ENCODE measurements at places on chromosomes 5 and 9.
A peak's percentile ranks its signal among the peaks of the same experiment; 100 is the strongest.

DNA sequence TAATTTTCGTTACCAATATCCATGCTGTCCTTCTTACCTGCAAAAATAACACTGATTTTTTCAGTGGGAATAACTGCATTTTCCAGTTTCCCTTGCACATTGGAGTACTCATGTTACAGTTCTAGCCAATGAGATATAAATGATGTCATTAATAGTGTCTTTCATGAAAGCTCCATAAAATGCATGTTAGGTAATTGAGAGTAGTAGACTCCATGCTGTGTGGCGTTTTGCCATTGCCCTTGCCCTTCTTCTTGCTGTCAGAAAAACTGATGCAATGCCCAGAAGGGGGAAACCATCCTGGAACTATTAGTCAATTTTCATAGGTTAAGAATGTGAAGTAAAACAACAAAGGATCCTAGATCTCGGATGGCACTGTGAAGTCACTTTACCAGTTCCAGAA lies 1765.3 kb downstream of the EFNA5 start:
- DNase-seq = no peak

DNA sequence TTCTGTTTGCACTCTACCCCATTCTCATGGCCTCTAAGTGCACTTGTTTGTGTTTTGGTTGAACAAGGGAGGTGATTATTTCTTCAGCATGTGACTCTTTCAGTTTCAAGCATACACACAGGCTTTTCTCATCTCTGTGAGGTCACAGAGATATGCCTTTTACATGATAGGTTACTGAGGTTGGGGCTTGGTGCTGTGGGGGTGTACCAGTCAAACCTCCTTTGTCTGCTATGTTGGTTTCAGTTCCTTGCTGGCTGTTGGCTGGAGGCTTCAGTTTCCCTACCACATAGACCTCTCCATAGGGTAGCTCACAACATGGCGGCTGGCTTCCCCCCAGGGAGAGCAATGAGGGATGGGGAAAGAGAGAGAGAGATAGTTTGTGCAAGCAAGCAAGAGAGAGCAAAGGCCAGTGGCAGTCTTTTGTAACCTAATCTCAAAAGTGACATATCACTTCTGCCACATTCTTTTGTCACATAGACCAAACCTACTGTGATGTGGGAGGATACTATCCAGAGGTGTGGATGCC lies 96.7 kb upstream of the SEMA6A start:
- DNase-seq = no peak

- DNase-seq = no peak
These were observed 167.6 kb downstream of the TMEM38B start for GRCh38 chr9:105861972-105862371.

DNA sequence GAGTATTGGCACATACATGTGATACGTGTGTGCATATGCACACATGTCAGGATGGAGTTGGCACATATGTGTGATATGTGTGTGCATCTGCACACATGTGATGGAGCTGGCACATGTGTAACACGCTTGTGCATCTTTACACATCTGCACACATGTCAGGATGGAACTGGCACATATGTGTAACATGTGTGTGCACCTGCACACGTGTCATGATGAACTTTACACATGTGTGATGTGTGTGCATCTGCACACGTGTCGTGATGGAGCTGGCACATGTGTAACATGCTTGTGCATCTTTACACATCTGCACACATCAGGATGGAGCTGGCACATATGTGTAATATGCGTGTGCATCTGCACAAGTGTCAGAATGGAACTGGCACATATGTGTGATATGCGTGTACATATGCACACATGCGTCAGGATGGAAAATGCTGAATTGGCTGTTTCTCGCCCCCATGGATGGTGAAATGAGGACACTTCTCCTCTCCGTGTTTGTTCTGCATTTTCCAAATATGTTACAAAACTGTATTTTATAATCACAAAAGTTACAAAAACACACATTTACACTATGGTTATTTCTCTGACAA lies 16.3 kb upstream of the SLC6A19 start:
- no peak for DNase-seq

- peak; percentile 24 for DNase-seq
These were observed 115.9 kb upstream of the SH3GL2 start for GRCh38 chr9:17462869-17463464.

- peak; percentile 86 for DNase-seq
These were observed 49.8 kb downstream of the ROR2 start for GRCh38 chr9:91900055-91900796.

GRCh38 chr9:13047827-13048587 lies 231.5 kb downstream of the MPDZ start:
- no peak for DNase-seq

- DNase-seq = no peak
These were observed 398.3 kb downstream of the IRX1 start for GRCh38 chr5:3993856-3994473.

DNA sequence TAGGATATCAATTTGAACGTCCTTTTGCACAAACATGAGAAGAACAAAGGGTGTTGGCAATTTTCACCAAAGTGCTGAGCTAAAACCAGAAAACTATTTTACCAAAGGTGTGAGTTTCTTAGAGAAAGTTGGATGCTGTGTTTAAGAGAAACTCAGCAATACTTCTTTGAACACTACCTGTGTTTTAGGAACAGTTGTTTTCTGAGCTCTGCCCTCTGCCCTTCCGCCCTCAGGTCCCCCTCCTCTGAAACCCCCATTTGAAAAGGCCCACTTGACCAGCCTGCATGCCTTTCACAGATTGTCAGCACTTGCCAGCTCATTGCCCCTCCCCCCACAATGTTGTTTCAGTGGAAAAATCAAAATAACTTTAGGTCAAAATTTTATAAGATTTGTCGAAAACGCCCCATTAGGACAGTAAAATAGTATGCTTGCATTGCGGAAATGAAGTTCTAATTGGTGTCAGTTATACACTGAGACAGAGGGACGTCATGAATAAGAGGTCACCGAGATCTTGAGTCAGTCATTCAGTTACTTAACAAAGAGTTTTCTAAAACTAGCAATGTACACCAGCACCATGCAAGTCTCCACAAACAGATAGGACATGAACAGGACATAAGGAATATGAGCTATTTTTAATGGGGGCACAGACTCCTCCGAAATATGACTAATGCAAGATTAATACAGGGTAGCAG lies 61.9 kb upstream of the IL7R start:
- no peak for DNase-seq

DNA sequence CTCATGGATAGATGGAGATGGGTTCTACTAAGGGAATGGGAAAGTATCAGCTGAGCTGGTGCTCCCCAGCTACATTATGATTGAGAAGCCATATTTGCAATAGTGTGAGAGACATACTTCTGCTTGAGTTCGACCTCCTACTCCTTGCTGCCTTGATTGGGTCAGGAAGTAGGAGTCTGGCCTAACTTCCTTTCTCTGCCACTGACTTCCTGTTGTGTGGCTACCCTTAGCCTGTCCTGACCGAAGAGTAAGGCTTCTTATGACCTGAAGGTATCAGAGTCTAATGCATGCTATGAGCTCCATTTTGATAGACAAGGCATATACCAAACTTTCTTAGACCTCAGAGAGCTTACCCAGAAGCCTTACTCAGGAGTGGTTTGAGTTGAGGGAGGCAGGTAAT lies 53.9 kb downstream of the OSTF1 start:
- DNase-seq = no peak

DNA sequence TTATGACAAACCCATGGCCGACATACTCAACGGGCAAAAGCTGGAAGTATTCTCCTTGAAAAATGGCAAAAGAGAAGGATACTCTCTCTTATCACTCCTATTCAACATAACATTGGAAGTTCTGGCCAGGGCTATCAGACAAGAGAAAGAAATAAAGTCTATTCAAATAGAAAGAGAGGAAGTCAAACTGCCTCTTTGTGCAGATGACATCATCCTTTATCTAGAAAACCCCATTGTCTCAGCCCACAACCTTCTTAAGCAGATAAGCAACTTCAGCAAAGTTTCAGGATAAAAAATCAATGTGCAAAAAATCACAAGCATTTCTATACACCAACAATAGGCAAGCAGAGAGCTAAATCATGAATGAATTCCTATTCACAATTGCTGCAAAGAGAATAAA lies 1799.9 kb upstream of the ACO1 start:
- no peak for DNase-seq

- peak; percentile 34 for DNase-seq
These were observed 152.1 kb upstream of the SLC24A2 start for GRCh38 chr9:19940811-19941535.

DNA sequence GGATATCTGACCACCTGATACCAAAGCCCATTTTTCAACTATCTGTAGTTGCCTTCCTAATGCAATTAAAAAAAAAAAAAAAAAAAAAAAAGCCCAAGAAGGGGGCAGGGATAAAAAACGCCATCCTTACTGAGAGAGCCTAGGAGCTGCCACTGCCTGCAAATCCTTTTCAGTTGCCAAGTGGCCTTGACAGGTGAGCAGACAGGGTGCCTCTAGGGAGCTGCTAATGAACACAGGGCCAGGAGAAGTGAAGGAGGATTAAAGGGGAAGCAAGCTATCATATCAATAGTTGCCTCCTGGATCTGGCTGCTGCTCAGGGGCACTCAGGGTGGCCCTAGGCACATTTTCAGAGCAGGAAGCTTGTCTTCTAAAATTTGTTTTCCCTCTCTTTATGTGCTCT lies 547.4 kb downstream of the TLE1 start:
- no peak for DNase-seq

- no peak for DNase-seq
These were observed 91.2 kb upstream of the PAM start for GRCh38 chr5:102663749-102664530.

DNA sequence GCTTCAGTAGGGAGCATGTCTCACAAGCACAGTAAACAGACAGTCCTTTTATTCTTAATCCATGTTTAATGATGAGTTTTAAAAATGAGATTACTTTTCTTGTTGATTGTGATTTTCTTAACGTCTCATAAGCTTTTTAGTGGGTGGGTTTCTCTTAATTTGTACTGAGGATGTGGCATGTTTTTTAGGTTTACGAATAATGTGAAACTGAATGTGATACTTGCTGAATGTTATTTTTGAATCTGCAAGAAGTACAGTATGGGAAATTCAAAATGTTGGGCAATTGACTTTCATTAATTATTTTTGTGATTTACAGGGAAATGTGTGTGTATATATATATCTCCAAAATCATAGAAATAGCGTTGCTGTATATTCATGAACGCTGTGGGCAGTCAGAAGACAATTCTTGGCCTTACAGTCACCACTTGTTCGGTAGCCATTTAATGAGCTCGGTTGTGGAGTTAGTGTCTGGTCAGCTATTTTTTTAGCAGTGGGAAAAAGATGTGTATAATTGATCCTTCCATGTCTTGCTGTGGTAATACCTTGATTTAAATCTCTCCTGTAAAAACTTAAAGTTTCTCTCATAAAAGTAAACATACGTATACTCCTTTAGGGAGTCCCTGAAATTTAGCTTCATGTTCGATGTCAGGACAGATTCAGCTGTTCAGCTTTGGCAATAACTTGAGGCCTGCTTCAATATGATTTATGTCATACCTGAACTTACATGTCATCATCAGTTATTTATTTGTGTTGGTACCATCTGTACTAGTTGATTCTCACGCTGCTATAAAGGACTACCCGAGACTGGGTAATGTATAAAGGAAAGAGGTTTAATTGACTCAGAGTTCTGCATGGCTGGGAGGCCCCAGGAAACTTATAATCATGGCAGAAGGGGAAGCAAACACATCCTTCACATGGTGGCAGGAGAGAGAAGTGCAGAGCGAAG lies 15.0 kb downstream of the ICE1 start:
- no peak for DNase-seq

GRCh38 chr5:92633176-92633575 lies 947.8 kb downstream of the NR2F1-AS1 start:
- DNase-seq = no peak

GRCh38 chr9:127319366-127320114 lies 55.0 kb downstream of the GARNL3 start:
- no peak for DNase-seq

GRCh38 chr9:87620731-87621322 lies 105.1 kb upstream of the CTSL start:
- DNase-seq = peak; percentile 73

- DNase-seq = peak; percentile 43
These were observed 1.3 kb upstream of the NNT start for GRCh38 chr5:43601454-43602260.

GRCh38 chr9:1100945-1101344 lies 50.8 kb downstream of the DMRT2 start:
- peak; percentile 6 for DNase-seq

- DNase-seq = no peak
These were observed 526.9 kb downstream of the BNC2 start for GRCh38 chr9:16343249-16344237.

GRCh38 chr5:37086466-37087173 lies 162.6 kb downstream of the CPLANE1 start:
- no peak for DNase-seq

DNA sequence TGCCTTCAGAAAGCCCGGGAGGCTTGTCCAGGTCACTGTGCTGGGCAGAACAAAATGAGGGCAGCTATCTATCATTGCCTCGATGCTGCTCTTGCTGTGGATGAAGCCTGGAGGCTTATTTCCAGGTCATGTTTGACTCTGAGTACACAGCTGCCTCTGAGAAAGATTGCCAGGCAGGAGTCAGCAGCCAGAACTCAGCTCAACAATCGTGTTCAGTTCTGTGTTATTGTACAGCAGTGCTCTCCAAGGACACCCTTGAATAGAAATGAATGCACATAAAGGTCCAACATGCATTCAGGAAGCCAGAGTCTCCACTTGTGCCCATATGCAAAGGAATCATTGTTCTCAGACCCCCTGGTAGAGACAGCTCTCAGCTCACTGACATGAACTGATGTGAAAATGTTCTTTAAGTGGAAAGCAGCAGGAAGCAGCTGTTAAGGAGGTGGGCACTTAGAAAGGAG lies 61.7 kb upstream of the ZFR start:
- DNase-seq = no peak

- DNase-seq = peak; percentile 44
These were observed 2.1 kb upstream of the RFESD start for GRCh38 chr5:95644351-95645042.

DNA sequence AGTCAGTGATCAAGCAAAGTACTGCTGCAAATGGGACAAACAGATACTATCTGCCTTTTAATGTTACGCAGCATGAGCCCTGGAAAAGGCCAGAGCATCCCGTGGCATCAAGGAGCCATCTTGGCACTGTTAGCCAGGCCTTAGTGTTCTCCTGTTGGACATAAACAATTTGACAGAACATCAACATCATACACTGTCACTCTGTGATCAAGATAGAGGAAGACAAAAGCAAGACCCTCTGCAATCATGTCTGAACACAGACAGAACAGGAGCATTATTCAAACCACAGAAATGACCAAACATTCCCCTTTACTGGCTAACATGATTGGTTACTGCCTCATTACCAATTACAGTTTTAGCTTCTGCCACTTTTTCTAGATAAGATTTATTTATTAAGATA lies 21.2 kb upstream of the ROPN1L start:
- peak; percentile 55 for DNase-seq
